ENCODE measurements at places on chromosomes 6 and 20.

DNA sequence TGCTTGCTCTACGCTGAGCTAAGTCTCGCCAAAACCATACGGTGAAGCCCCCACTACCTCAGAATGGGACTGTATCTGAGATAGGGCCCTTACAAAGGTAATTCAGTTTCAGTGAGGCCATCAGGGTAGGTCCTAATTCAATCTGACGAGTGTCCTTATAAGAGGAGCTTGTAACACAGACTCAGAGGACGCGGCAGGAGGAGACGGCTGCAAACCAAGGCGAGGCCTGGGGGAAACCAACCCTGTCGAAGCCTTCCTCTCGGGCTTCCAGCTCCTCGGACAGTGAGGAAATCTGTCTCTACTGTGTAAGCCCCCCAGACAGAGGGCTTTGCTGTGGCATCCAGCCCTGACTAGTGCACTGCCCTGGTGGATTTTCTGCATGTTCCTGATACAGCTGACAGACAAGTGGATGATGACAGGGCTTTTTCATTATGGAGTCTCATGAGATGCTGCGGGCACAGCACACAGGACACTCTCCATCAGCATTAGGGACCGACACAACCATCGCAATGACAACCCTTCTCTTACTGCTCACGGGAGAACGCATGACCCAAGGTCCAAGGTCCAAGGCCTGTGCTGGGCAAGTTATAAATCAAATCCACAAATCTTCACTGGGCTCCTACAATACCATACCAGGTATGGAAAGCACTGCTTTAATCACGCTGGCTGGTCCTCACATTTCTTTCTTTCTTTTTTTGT is 48.2 kb downstream of the SSR1 start:
- DNase-seq, result no peak

GRCh38 chr6:108968325-108969316 is 120.4 kb downstream of the ARMC2 start:
- no peak for DNase-seq

DNA sequence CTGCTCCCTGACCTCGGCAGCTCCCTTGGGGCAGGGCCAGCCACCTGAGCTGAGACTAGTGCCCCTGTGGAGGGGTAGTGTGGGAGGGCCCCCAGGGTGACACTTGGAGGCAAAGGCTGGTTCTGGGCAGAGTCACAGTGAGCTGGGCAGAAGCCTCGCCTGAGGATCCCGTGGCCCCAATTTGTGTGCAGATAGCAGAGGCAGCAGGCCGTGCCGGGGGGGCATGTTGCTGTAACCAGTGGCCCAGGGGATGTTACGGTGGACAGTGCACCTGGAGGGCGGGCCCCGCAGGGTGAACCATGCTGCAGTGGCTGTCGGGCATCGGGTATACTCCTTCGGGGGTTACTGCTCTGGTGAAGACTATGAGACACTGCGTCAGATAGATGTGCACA is 2.9 kb downstream of the KLHDC3 start:
- no peak for DNase-seq

DNA sequence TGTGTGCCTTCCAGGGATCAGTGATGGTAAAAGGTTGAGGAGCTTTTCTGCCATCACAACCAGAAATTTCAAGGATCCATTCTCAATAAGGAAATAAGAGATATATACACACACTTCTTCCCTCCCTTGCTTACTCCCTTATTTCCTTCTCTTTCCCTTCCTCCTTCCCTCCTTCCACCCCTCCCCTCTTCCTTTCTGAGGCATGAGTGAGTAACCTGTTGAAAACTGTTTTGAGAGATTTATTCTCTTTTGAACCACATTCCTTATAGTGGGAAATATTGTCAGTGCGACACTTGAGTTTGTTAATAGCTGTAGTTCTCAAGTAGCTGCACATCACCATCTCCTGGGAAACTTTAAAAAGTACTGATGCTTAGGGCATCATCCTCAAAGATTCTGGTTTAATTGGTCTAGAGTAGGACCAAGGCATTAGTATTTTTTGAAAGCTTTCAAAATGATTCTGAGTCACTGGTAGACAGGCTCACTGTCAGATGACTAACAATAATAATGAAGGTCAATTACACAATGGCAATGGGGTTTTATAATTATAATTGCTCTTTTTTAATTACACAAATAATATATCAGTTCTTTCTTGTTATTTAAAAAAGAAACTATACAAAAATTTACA is 109.9 kb downstream of the POPDC3 start:
- no peak for DNase-seq

DNA sequence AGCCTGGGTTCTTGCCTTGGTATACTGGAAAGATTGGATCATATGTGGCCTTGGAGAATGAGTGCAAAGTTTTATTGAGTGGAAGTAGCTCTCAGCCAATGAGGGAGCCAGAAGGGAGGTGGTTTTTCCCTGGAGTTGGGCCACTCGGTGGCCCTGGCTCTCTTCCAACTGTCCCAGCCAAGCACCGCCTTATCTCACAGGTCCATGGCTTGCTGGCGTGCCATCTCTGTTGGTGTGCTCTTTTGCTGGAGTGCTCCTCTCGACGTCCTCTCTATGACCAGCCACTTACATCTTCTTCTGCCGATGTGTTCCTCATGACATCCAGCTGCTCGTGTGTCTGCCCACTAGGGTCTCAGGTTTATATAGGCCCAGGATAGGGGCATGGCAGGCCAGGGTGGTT is 505.9 kb upstream of the SYNCRIP start:
- no peak for DNase-seq

GRCh38 chr20:56542489-56543030 is 9.5 kb downstream of the FAM209B start:
- no peak for DNase-seq
